ENCODE measurements at places on chromosomes 12 and 14.

GRCh38 chr14:77314539-77315457, 5.9 kb downstream of the POMT2 start:
- DNase-seq: no peak

- DNase-seq: no peak
These were observed 4.8 kb downstream of the NR4A1 start for GRCh38 chr12:52055731-52056711.

DNA sequence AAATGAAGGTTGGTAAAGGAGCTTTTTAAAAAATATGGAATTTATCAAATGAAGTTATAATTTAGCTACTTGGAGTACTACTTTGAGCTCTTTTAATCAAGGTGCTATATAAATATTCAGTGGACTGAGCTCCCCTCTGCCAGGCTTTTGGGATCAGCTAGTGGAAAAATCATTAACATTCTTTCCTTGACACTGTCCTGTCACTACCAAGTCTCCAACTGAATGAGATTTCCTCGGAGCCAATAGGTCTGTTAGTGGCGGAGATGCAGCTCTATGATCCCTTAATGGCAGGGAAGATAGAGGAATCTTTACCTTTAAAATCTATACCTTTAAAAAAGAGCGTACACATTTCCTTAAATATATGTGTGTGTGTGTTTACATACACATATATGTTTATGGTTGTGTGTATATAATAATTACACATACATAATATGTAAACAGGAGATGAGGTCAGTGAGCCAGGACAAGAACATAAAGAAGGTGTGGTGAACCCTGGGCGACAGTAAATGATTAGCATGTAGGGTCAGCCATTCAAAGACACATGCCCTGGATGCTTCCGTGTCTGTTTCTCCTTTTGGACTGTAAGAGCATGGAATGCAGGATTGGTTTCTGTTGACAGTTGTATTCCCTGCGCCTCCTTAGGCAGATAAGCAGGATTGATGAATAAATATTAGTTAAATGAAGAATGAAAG, 47.7 kb upstream of the ATP2A2 start:
- no peak for DNase-seq

GRCh38 chr12:87378526-87378925, 650.7 kb downstream of the C12orf50 start:
- DNase-seq: no peak

GRCh38 chr12:49922349-49923034, 18.8 kb upstream of the FAIM2 start:
- no peak for DNase-seq

DNA sequence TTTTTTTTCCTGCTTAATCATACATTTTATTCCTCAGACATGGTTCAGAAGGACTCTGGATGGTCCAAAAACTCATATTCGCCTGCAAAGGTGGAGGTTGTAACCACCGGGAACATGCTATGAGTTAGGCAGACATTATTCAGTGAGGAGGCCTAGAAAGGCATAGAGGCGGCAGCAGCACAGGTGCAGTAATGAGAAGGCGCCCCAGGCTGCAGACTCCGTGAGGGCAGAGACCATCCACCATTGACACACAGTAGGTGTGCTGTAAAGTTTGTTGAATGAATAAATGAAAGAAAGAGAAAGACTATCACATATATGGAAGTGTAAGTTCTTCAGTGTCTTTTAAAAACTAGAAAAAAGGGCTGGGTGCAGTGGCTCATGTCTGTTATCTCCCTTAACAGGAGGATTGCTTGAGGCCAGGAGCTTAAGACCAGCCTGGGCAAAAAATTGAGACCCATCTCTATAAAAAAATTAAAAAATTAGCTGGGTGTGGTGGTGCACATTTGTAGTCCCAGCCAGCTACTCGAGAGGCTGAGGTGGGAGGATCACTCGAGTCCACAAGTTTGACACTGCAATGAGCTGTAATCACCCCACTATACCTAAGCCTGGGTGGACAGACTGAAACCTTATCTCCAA, 34.5 kb upstream of the PTGR2 start:
- DNase-seq: no peak

- no peak for DNase-seq
These were observed 460.2 kb downstream of the RAD51B start for GRCh38 chr14:68279777-68280233.

DNA sequence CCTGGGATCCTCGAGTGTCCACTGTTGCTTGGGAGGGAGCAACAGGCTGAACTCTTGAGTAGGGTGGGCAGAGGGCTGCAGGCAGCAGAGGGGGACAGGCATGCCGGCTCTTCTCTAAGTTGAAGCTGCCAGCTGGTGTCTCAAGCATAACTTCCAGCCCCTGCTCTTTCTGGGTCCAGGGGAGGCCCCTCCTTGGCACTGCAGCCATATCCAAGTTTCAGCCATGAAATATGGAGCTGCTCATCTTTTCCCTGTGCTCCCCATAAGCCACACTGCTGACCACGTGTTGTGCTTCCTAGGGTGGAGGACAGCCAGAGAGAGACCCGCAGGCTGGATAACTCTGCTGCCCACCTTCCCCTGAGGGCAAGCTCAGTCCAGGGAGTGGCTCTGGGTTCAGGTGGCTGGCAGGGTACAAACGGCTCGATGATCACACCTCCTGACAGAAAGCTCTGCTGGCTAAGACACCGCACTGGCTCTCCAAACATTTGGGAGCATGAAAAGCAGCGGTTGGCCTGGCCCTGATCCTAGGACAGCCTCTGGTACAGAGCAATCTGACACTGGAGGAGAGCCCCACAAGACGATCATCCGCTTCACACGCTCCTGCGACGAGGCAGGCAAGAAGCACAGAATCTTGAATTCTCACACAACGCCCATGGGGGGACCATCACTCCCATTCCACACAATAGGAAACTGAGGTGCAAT, 79.6 kb downstream of the PITPNM2 start:
- DNase-seq: no peak

GRCh38 chr12:54555670-54556257, 6.4 kb downstream of the PDE1B start:
- no peak for DNase-seq

DNA sequence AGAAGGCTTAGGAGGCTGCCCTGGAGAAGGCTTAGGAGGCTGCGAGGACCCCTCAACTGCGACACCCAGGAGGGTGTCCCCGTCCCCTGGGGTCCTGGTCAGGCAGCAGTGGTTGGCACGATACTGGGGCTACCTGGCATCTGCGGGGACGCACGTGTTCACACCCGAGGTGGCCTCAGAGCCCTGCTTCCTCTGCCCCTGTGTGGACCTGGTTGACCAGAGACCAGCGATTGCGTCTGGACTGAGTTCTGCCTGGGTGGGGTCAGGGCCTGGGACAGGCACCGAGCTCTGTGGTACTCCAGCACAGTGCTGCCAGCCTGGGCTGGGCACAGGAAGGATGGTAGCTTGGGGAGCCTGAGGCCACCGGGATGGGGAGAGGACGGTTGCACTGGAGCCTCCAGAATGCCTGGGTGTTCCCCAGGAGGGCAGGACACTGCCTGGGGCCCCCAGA, 735 bp downstream of the ASPG start:
- no peak for DNase-seq

- DNase-seq: no peak
These were observed 31.6 kb downstream of the LIMA1 start for GRCh38 chr12:50251619-50252252.

DNA sequence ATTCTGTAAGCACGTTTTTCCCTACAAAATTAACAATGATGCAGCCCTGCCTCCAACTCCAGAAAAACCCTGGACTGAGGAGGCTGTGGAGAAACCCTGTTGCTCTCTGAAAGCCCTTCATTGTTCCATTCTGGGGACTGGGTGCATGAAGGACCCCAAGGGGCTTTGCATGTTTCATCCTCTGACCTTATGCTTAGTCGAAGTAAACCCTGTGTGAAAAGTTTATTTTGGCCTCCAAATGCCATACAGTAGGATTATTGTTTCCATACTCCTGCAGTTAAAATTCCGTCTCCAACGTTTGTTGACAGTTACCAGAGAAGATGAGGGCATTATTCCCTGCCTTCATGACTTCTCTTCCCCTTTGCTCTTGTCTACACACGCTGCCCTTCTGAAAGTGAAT, 46.0 kb downstream of the CKB start:
- no peak for DNase-seq

GRCh38 chr12:71671816-71672215, 7.7 kb downstream of the THAP2 start:
- no peak for DNase-seq

- no peak for DNase-seq
These were observed 4.2 kb downstream of the PLEKHG3 start for GRCh38 chr14:64708148-64709004.

GRCh38 chr12:1619587-1619986, 9.4 kb upstream of the WNT5B start:
- no peak for DNase-seq

- no peak for DNase-seq
These were observed 19.4 kb upstream of the FLVCR2 start for GRCh38 chr14:75559045-75559444.

DNA sequence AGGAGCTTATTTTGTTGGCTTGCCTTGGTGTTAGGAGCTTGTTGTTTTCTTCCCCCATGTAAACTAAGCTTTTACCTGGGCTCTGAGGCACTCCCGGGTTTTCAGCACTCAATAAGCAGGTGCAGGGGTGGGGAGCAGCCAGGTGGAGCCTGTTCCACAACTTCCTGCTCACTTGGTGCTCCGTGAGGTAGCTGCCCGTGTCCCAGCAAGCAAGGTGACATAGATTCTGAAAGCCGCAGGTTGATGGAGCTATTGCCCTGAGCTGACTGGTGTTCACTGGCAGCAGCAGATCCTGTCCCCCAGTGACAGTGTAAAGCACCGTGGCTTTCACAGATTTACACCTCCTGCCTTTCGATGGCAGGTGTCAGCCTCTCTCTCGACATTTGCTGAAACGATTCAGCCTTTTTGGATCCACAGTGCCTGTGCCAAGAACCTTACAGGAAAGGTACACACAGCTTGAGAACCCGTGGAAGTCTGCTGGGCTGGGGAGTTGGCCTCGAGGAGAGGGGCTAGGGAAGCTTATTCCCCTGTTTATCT, 295.7 kb upstream of the FKBP4 start:
- DNase-seq: no peak

DNA sequence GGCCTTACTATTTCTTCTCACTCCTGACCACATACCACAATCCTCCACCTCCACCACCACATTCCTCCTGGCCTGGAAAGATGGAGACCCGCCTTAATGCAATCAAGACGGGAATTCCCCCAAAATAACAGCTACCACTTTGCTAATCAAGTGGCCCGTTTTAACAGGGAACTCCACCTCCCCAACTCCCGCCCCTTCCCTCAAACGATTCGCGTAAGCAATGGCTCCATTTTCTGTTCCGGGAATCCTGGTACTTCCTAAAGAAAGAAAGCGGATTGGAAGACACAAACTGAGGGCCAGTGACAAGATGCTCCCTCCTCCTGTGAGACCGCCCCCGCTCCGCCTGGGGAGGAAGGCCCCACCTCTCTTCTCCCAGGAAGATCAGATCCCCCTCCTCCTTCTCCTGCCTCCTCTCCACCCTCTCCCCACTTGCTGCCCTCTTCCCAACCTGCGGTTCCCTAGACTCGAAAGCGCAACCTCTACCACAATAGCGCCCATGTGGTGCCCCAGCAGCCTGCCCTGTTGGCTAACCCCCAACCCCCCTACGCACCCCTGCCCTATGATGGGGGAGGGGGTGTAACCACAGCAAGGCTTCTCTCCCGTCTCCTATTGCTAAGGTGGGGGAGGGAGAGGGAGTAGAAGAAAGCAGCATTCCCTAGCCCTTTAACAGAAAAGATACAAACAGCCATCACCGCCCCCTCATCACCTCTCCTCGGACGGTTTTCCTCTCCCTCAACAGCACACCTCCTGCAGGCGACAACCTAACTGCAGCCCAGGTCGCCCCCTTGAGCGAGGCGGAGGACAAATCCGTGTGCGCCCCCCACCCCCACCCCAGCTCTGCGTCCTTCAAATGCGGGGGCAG, 777 bp downstream of the ARF3 start:
- DNase-seq: no peak

GRCh38 chr12:48996794-48997718, 2.1 kb downstream of the DDN start:
- no peak for DNase-seq

- no peak for DNase-seq
These were observed 198.9 kb upstream of the RGS6 start for GRCh38 chr14:71733210-71733883.

- DNase-seq: no peak
These were observed 72.4 kb downstream of the FLRT2 start for GRCh38 chr14:85602345-85602744.

GRCh38 chr12:107267604-107268003, 174.3 kb upstream of the CRY1 start:
- DNase-seq: no peak

DNA sequence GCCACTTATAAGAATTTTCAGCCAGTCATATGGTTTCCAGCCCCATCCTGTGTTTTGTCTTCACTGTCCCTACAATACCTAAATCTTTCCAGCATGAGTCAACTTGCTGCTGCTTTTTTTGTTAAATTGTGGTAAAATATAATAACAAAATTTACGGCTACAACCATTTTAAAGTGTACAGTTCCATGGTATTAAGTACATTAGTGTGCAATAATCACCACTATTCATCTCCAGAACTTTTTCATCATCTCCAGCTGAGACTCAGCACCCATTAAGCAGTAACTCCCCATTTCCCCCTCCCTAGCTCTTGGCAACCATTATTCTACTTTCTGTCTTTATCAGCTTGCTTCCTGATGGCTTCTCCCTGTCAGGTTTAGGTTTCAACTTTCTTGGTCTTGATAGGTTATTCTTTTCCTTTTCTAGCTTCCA, 39.1 kb downstream of the FRS2 start:
- no peak for DNase-seq

DNA sequence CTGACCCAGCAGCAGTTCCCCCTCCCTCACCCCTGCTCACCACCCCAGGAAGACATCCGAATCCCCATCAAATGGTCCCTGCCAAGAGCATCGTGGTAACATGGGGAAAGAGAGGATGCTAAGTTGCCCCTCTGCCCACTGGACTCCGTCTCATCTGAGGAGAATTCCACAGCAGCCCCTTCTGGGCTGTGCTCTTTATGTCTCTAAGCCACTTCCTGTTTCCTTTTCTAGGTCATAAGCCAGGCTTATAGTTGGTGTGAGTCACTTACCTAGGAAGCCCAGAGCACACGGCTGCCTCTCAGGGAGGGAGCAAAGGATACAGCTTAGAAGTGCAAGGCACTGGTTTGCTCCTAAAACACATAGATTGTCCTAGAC, 76.0 kb downstream of the VCPKMT start:
- DNase-seq: no peak

DNA sequence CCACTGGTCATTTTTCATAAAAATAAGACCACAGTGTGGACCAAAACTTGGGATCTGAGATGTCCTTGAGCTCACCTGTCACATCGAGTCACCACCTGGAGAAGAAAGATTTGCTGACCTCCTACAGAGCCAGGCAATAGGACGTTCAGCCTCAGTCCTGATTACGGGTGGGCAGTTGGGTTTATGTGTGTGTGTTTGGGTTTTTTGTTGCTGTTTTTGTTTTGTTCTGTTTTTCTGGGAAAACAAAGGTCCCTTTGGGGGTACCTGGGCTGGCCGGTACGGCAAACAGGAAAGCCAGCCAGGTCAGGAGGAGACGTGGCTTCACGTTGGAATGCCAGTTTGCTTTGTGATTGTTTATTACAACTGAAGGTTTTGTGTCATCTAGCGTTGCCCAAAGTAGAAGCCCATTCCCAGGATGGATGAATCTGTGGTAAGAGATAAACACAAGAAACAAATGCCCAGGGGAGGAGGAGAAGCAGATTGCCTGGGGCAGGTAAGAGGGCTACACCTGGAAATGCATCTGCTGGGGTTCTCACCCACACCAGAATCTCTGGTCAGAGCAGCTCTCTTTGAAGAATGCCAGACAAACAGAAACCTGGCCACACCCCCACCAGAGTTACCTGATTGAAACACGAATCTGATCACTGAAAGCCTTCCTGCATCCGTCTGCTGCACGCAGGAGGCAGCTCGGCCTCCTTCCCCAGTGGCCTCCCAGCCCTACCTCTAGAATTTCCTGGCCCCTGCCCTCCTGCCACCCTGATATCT, 100.1 kb upstream of the DIO3 start:
- no peak for DNase-seq
